ENCODE measurements at places on chromosomes 6 and 20.
A peak's percentile ranks its signal among the peaks of the same experiment; 100 is the strongest.

GRCh38 chr20:4961746-4962145 lies 39.6 kb downstream of the SLC23A2 start:
- DNase-seq, result no peak

DNA sequence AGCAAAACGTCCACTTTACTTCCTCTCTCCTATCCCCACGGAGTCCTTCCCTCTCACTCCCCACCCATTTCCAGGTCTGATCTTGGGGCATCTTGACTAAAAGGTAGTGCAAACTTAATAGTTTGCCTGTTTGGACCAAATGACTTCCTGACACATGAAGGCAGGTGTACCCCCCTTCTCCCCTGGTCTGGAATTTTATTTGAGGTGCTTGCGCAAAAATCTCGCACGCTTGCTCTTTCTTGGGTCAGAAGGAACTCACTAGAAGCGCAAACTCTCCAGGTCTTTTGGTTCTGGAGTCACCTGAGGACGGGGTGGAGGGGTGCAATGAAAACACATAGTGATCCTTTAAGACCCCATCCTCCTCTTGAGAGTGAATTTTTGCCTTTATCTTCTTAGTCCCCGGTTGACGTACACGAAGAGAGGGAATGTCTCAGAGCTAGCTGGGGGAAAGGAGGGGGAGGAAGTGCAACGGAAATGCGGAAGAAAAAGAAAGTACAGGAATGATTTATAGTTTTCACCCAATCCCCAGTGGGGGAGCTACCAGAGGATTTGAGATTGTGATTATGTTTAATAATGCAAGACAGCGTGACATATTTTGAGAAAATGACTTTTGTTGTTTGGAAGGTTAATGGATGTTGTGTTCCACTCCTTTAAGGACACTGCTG lies 4.9 kb downstream of the ADGRB3 start:
- no peak for DNase-seq

GRCh38 chr6:122647765-122648164 lies 37.6 kb downstream of the PKIB start:
- no peak for DNase-seq

GRCh38 chr6:136699358-136699757 lies 92.9 kb downstream of the MAP3K5 start:
- DNase-seq, result no peak

DNA sequence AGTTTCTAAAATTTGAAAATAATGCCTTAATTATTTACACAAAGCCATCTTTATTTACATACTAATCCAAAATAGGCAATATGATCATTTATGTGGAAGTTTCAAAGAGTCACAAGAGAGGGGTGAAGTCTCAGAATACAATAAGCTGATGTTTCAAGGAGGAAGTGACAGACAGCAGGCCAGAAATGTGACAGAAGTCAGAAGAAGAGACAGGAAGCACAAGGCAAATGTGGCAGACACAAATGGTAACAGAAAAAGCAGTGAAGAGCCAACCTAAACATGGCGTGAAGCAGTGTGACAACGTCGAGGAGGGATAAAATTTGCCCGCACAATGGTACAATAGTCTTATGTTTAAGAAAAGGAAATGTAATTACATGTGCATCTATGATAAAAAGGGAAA lies 59.8 kb downstream of the SHPRH start:
- DNase-seq, result peak; percentile 81

DNA sequence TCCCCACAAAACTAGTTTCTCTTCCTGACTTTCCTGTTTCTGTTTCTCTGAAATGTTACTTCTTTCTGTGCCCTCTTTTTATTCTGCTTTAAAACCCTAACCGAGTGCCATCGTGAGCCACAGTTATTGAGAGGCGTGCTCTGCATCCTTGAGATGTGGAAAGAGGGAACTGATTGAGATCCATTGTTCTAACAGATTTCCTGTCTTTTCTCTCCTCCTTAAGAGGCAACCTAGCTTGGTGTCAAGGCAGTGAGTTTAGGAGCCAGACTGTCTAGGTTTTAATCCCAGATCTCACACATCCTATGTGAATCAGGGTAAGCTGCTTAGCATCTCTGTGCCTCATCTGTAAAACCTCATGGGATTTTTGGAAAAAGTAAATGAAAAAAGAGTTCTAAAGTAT lies 57.5 kb downstream of the SNX9 start:
- DNase-seq, result no peak

DNA sequence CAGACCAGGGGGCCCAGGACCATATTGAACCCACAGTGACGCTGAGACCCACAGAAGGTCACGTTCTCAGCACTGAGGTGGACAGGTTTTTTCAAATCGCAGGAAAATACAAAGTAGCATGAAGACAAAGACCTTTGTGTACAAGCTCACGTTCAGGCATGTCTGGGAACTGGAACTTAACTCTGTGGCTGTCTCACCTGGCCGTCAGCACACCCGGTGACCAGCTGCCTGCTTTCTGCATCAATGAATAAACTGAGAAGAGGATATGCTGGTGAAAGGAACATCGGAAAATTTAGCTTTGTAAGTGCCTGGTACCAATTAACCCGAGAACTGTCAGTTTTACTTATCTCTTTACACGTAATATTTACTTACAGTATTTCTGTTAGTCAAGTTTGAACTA lies 36.5 kb downstream of the WDR27 start:
- DNase-seq, result no peak

- no peak for DNase-seq
Measured at GRCh38 chr6:69917834-69918233, 51.5 kb downstream of the COL19A1 start.

GRCh38 chr6:33392595-33392948 lies 949 bp downstream of the KIFC1 start:
- peak; percentile 27 for DNase-seq

- DNase-seq, result no peak
Measured at GRCh38 chr6:137087902-137088301, 43.1 kb upstream of the IL20RA start.
